HL-60 (cell line): ENCODE measurements at places on chromosomes 12 and 14.

- no peak for DNase-seq
Observed at GRCh38 chr14:50649691-50650090, 18.4 kb downstream of the SAV1 start.

GRCh38 chr14:105124823-105125222 lies 43.8 kb downstream of the JAG2 start:
- no peak for DNase-seq

DNA sequence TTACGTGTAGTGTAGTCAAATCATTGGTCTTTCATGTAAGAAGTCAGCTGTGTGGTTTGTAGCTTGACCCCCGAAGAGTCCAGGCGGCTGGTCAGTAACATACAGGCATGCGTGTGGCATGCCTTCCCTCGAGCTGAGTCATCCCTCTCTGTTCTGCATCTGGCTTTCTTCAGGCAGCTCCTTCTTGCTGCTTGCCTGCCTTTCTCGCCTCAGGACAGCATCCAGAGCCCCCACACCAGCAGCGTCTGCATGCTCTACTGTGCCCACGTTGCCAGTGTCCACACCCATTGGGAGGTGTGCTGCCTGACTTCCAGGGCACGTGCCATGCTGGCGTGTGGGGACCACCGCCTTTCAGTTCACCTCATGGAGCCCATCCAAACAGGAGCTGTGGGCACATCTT lies 96.8 kb downstream of the EP400 start:
- no peak for DNase-seq

GRCh38 chr12:97756066-97756666 lies 293.6 kb downstream of the RMST start:
- DNase-seq: no peak

- DNase-seq: no peak
Observed at GRCh38 chr14:92937051-92937937, 14.3 kb downstream of the CHGA start.
